ENCODE measurements at places on chromosomes 11 and 22. TPM values are rescaled to one million over a fixed set of nuclear protein-coding genes. Genes with fewer than 3 reads are reported as not detected.

The CERK gene
- 11.0 TPM for total RNA-seq

DNA sequence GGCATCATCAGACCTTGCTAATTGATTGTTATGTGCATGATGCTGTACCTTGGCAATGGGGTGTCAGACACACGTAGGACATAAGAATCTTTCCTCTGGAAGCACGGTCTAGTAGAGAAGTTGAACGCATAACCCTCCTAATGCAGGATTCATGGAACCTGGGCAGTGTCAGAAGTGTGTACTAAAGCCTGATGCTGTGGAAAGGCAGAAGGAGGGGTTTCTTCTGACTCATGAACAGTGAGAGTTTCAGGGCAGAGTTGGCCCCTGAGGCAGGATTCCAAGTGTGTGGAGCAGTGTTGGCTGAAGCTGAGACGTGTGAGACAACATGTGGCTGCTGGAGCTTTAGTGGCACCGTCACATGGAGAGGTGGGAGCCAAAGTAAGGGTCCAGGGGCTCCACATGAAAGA lies 3.5 kb downstream of the PANX1 start:
- peaks cover 5% of the 10 kb centered on the region for H3K4me1 ChIP-seq
- H3K4me3 ChIP-seq, result no peak overlapping the region
- DNase-seq, result no peak
- H3K27me3 ChIP-seq, result no peaks in the 10 kb centered on the region
- H3K27ac ChIP-seq, result no peak overlapping the region

- DNase-seq, result no peak
- no peaks in the 10 kb centered on the region for H3K36me3 ChIP-seq
- H3K4me3 ChIP-seq, result no peak overlapping the region
- H3K27ac ChIP-seq, result no peak overlapping the region
- H3K4me1 ChIP-seq, result no peaks in the 10 kb centered on the region
These were observed 16.7 kb upstream of the ZC3H12C start for GRCh38 chr11:110076371-110076965.

- no peaks in the 10 kb centered on the region for H3K36me3 ChIP-seq
- H3K4me3 ChIP-seq, result no peak overlapping the region
- no peak overlapping the region for H3K27ac ChIP-seq
- H3K4me1 ChIP-seq, result no peaks in the 10 kb centered on the region
- DNase-seq, result peak; percentile 8
These were observed 258.2 kb downstream of the BRD1 start for GRCh38 chr22:49569286-49570031.

GRCh38 chr11:117610045-117610444 lies 187.0 kb downstream of the DSCAML1 start:
- DNase-seq, result no peak
- no peak overlapping the region for H3K27ac ChIP-seq
- H3K4me1 ChIP-seq, result no peaks in the 10 kb centered on the region
- no peaks in the 10 kb centered on the region for H3K36me3 ChIP-seq
- H3K4me3 ChIP-seq, result no peak overlapping the region

DNA sequence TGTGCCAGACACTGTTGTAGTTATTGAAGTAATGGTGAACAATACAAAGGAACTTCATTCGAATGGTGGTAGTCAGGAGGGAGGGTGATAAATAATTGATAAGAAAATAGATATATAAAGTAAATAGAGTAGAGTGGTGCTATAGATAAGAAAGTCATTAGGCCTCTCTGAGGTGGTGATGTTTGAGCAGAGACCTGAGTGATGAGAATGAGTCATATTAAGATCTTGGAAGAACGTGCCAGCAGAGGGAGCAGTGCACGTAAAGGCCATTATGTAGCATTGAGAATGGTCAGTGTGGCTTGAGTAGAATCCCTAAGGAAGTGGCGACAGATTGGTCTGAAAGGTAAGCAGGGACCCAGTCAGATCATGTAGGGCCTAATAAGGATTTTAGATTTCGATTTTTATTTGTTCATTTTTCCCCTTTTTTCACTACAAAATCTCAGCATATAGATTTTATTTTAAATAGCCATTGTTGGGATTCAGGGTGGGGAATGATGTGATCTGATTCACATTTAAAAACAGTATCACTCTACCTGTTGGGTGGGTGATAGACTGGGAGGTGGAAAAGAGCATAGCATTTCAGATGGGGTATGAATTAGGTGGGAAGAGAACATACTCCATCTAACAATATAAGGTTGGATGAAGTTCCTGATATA lies 44.7 kb downstream of the CCDC90B start:
- no peak overlapping the region for H3K4me3 ChIP-seq
- no peak overlapping the region for H3K27ac ChIP-seq
- H3K4me1 ChIP-seq, result no peaks in the 10 kb centered on the region
- H3K36me3 ChIP-seq, result no peaks in the 10 kb centered on the region

GRCh38 chr22:46758867-46759290 lies 3.6 kb upstream of the TBC1D22A start:
- H3K4me1 ChIP-seq, result peaks cover 3% of the 10 kb centered on the region
- peak; percentile 57 for DNase-seq
- no peaks in the 10 kb centered on the region for H3K36me3 ChIP-seq
- H3K4me3 ChIP-seq, result no peak overlapping the region
- H3K27ac ChIP-seq, result peak overlapping the region; percentile 73
